ENCODE measurements at places on chromosomes 7 and 10.

- no peak for DNase-seq
Measured at GRCh38 chr7:40969641-40970040, 733.2 kb downstream of the INHBA start.

GRCh38 chr7:44617225-44617890 is 10.9 kb downstream of the OGDH start:
- DNase-seq = no peak

DNA sequence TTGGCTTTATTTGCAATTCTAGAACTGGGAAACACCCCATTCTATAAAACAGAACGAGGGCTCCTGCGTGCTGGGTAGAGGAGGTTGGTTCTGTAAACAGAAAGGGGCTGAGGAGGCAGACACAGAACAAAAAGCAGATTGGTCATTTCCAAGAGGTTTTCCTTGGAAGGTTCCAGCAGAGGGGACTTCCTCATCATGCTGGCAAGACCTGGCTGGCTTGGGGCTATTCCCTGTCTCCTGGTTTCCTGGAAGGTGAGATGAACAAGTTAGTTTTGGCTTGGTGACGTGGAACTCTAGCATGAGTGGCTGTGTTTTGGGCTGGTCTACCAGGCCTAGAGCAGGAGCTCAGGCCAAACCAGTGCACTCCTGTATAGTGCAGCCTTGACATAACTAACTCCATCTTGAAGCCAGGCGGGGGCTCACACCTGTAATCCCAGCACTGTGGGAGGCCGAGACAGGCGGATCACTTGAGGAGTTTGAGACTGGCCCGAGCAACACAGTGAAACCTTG is 26.1 kb upstream of the DNAJB6 start:
- no peak for DNase-seq

GRCh38 chr7:55438757-55439525 is 73.8 kb downstream of the LANCL2 start:
- no peak for DNase-seq

DNA sequence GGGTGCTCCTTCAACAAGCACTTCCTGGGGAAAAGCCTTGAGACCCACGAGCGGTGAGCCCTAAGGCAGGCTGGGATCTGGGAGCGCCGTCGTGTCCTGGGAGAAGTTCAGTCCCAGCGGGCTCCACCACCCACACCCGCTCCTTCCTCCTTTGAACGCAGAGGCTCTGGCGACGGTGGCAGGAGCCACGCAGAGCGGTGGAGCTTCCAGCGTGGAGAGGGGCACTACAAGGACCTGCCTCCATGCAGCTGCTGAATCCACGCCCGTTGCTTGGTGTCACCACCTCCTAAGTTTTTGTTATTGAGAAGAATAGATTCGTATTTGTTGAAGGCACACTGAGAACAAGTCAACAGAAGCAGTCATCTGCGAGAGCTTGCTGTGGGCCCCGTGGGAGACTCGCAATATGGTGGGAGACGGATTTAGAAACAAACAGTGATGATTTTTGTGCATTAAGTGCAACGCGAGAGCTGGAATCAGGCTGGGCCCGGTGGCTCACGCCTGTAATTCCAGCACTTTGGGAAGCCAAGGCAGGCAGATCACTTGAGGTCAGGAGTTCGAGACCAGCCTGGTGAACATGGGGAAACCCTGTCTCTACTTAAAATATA is 60.1 kb upstream of the SDK1 start:
- no peak for DNase-seq

- DNase-seq = no peak
Measured at GRCh38 chr7:23235813-23236221, 10.8 kb upstream of the GPNMB start.

- DNase-seq = no peak
Measured at GRCh38 chr7:74683799-74684198, 26.3 kb downstream of the GTF2I start.

DNA sequence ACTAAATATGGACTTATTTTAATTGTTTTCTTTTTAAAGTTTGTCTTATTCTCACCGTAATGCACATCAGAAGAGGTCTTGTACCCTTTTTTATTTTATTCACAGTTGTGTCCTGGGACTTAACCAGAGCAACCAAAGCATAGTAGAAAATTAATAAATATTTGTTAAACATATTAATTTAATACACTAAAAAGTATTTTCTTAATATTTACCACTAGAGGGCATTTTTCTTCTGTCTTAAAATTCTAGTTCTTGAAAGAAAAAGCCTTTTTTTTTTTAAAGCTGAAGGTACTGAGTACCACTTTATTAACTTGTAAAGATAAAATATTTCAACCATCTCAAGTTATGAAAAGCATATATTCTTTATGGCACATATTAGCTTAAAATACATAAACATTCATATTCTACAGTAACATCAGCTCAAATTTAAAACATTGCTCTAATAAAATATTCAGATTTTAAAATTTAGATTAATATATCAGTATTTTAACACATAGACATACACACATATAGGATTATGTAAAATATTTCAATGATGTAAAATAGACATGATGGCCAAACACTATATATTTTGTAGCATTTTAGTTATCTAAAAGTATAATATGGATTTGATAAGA is 260.4 kb downstream of the SEMA3A start:
- peak; percentile 11 for DNase-seq

DNA sequence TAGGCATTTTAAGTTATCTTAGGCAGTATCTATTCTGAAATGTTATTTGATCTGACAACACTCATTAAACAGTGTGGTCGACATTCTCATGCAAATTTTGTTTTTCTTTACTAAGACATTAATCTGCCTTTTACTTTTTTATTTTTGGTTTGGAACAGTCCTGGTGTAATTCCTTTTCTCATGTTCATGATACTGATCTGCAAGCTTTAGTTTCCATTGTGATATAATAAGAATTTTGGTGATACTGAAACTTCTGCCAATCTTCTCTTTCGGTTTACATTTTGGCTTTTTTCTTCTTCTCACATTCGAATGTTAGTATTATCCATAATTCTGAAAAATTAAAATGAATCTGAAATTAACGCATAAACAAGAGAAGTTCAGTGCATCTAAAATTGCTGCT is 281.9 kb upstream of the MTPN start:
- DNase-seq = no peak

DNA sequence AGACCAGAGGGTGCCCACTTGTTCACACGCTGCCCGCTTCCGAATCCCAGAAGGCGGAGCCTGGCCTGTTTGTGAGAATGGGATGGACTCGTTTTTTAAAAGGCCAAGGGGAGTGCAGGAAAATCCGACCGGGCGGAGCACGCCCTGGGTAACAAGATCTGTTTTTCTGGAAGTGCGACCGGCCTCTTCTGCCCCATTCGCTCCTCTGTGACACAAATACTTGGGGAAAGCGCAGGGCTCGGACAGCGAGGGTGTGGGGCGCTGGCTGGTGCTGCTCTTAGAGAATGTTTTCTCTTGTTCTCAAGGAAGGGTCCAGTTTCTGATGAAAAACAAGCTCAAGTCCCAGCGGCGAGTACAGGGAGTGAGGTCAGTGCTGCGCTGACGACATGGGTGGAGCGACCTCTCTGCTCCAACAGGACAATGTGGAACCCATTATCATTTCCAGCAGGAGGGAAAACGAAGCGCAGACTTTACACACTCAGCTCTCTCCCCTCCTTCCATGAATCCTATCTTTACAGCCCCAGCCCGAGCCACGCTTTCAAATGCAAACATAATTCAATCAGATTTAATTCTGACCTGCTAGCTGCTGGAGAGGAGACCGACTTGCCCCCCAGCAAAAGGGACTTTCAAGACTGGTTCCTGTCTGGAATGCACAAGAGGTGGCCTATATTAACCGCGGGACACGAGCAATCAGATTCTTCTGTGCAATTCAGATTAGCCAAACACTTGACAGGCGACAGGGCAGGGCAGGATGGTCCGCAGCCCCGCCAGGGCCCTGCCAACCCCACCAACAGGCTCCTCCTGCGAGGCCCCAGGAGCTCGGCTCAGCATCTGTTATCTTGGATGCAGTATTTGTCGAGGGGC is 1.1 kb downstream of the RADIL start:
- DNase-seq = peak; percentile 30

GRCh38 chr10:117989962-117990361 is 56.8 kb downstream of the RAB11FIP2 start:
- no peak for DNase-seq

DNA sequence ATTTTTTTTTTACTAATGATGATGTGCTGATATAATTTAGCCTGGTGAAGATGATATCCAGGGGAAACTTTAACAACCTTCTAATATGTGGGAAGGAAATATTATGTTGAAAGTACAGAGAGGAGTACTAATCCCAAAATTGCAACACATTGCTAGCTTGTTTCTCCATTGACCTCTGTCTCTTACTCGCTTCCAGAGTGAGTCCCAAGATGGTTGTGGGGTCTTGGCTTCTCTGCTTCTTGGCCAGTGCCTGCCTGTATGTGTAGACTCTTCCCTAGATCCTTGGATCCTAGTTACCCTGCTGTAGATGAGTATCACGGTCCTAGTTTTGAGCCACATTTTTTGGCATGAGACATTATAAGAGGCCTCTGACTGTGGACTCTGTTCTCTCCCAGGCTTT is 17.5 kb downstream of the BMPER start:
- DNase-seq = no peak

Measured in DMS 273 treated with DMSO at 0.1 percent for 48 hours (cell line).